ENCODE measurements at places on chromosomes 4 and X.
A peak's percentile ranks its signal among the peaks of the same experiment; 100 is the strongest.

- DNase-seq: no peak
Observed at GRCh38 chrX:115895678-115896329, 274.7 kb upstream of the AGTR2 start.

GRCh38 chr4:139769364-139769763 is 103.7 kb downstream of the MGST2 start:
- no peak for DNase-seq

- DNase-seq: no peak
Observed at GRCh38 chr4:146349306-146349705, 135.0 kb downstream of the REELD1 start.

DNA sequence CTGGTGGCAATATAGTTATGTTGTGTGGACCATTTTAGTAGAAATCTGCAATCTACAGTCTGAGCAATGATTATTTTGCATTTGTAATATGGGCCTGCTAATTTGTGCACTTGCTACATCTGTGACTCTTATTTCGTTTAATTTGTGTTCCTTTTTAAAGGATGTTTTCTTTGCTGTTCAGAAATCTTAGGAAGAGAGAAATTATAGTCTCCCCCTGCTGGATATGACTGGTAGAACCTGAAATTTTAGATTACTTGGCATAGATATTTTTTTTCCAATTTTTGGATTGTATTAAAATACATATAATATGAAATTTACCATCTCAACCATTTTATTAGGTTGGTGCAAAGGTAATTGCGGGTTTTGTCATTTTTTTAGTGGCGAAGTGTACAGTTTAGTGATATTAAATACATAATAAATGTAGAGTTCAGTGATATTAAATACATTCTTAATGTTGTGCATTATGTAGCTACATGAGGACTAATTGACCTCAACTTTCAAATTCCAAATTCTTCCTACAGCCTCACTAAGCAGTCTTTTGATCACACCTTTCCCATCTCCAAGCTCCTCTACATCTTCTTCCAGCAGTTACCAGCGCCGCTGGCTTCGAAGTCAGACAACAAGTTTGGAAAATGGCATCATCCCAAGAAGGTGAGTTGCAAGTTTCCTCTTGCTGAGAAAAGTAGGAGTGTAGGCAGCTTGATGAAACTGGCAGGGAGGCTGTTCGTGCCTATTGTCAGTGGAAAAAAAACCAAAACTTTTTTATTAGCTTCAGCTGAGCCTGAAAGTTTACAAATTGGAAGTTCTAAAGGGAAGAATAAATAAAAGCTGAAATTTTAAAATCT is 82.2 kb downstream of the FNIP2 start:
- DNase-seq: peak; percentile 36

GRCh38 chr4:145779319-145779801 is 99.4 kb downstream of the C4orf51 start:
- no peak for DNase-seq

DNA sequence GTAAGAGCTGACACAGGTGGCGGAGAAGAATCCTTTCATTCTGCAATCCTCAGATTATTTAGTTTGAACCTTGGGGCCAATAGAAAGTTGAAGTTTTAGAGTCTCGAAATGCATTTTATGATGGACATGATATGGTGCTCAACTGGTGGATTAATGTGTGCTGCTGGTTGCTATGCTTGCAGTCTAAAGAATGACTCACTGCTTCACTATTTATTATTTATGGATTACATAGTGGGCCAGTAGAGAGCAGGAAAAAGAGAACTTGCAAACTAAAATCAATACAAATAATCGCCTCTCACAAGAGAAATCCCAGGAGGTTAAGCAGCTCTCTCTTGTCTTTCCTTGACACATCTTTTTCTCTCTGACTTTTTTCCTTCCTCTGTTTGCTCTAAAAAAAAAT is 2326.8 kb upstream of the AGA start:
- DNase-seq: no peak

GRCh38 chr4:26404743-26405206 is 84.0 kb downstream of the RBPJ start:
- DNase-seq: peak; percentile 52
